ENCODE measurements at places on chromosomes 13 and 19.

- DNase-seq = no peak
Measured at GRCh38 chr13:106029676-106030290, 505.7 kb downstream of the EFNB2 start.

DNA sequence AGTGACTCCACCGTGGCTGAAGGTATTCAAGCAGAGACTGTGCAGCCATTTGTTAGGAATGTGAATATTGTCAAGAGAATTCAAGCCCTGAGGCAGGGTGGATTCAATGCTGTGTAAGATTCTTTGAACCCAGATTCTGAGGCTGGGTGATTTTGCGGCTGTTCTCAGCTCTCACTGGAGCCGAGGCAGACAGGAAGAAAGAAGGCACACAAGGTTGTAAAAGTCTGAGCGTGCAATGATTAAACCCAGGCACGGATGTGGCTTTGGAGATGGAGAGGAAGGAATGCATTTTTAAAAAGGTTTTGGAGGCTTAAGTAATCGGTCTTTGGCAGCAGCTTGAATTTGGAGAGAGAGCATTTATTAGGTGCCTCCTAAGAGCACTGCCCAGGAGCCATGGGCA is 187.9 kb downstream of the KATNAL1 start:
- no peak for DNase-seq

DNA sequence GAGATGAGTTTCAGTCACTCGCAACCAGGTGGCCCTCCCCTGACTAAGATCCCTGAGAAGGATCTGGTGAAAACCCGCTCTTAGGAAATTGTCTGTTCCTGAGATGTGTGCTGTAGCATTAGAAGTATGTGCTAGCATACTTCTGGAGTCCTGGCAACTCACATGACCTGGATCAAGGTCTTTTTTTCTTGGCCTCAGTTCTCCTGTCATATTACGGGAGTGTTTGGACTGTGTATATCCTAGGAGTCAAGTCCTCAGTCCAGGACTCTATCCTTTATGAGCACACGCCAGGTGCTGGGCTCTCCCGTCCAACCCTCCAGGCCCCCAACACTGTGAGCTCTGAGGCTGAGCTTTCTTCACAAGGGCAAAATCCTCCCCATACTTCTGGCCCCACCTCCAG is 156.4 kb downstream of the UQCRFS1 start:
- DNase-seq = no peak

- DNase-seq = no peak
Measured at GRCh38 chr13:45747071-45747470, 45.0 kb downstream of the CBY2 start.

- DNase-seq = peak; percentile 70
Measured at GRCh38 chr19:34241513-34242337, 12.6 kb upstream of the GARRE1 start.

DNA sequence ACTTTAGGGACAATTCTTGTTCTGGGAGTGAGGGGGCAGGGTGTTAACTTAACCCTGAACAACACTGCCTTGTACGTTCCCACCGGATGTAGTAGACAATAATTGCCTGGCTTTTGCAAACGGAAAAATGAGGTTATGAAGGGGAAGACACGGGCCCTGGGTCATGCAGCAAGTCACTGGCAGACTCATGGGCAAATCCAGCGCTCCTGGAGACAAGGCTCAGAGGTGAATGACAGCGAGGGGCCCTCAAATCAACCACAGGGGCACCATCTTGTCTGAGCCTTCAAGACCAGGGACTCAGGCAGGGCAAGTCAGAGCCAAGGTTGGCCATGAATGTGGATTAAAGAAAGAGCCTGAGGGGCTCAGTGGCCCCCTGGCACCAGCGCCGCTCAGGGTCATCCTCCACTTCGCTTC is 2.8 kb downstream of the RASA3 start:
- DNase-seq = no peak

GRCh38 chr13:44068737-44069136 is 189.0 kb downstream of the LACC1 start:
- no peak for DNase-seq

- no peak for DNase-seq
Measured at GRCh38 chr13:29718694-29719093, 123.2 kb upstream of the SLC7A1 start.

- no peak for DNase-seq
Measured at GRCh38 chr19:32401992-32402391, 3.6 kb upstream of the DPY19L3 start.

- peak; percentile 88 for DNase-seq
Measured at GRCh38 chr19:49425922-49426592, 869 bp downstream of the GFY start.

DNA sequence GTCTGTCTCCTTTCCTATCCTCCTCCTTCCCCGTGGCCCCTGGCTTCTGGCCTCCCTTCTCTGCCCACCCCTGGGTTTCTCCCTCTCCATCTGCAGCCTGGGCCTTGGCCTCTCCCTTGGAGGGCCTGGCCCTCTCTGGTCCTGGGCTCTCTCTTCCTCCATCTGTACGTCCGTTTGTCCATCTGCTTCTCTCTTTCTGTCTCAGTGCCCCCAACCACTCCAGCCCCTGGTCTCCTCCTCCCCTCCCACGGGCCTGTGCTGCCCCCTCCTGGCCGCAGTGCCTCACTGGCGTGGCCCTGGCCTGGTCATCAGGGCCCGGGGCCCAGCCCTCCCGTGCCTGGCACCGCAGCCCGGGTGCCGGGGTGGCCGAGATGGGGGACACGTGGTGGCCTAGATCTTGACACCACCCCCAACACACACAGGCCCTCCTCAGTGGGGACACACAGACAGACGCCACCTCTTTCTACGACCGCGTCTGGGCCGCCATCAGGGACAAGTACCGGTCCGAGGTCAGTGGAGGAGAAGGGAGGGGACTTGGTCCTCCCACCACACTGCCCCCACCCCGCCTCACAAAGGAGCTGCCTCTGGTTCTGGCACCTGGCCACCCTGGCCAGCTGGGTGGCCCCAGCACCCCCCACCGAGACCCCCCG is 11.3 kb downstream of the PRKCSH start:
- peak; percentile 79 for DNase-seq

Data from WERI-Rb-1 (cell line).